ENCODE measurements at places on chromosomes 12 and 14.

- no peak for DNase-seq
These were observed 43.0 kb upstream of the GNPNAT1 start for GRCh38 chr14:52834440-52834842.

DNA sequence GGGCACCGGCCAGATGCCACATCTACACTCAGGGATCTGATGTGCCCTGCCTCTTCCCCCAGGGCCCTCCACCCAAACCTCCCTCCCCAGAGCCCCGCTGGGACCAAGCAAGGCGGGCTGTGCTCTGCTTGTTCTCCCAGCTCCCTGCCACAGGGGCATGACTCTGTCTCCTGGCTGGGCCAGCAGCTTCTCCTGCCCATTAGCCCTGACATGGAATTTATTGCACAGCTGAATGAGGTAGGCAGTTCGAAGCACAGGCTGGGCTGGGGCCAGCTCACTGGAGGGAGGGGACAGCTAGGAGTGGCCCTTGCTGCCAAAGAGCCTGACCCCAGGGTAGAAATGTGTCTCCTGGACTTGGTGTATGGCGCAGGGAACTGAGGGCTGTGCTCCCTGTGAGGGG is 42.4 kb downstream of the ARL6IP4 start:
- DNase-seq, result no peak

DNA sequence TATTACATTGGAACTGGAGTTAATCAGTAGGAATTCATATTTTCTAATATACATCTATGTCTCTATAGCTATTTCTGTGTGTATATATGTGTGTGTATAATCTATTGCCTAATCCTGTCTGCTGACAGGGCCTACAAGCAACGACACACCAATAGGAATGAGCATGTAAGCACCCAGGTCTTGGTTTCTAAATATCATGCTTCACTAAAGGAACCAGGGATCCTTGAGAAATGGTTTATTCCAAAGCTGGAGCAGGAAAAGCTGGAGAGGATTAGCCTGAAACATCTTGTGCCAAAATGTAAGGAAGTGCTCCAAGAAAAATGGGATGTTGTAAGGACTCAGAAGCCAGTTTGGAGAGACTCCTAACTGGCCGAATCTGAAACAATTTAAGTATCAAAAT is 29.3 kb upstream of the LGALS3 start:
- DNase-seq, result no peak

- no peak for DNase-seq
These were observed 212.3 kb upstream of the GARIN6 start for GRCh38 chr12:99435095-99435791.

- DNase-seq, result no peak
These were observed 27.1 kb upstream of the CCDC63 start for GRCh38 chr12:110819646-110820045.

DNA sequence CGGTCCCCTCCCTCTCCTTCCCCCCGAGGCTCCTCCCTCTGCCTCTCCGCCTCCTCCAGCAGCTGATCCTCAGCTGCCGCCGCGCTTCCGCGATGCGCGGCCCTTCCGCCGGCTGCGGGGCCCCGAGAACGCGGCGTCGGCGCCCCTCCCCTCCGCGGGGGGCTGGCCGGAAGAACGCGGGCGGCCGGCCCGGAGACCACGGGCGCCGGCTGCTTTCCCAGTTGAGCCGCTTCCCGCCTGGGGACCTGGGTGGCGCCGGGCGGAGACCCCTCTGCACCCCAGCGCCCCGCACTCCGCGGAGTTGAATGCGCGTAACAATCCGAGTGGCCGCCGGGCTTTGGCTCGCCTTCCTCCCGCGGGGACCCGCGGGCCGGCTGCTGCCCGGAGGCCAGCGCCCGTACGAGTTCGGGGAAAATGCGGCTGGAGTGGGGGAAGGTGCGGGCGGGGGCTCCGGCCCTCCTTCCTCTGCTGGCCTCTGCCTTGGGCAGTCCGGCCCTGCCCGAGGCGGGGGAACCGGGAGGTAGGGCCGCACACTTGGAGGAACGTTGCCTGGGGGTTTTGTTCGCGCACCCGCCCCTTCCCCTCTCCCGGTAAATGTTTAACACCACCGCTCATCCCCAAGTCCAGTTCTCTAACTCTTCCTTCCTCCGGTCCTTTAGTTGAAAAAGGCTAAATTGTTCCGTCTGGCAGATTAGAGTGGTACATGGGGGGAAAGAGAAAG is 393 bp upstream of the DCAF5 start:
- no peak for DNase-seq

DNA sequence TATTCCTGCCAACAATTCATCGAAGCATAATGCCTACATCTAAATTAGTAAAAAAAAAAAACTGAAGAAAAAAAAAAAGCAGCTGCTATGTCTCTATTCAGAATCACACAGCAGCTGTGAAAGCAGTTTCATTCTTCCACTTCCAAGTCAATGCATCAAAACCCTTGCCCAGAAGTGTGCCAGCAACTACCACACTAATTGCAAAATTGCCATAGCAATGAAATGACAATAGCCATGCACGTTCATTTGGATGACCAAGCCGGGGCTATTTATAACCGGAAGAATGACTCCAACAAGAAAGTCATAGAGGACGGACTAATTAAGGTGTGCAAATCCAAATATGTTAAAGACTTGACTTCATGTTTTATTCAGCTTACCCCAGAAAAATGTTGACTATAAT is 42.5 kb downstream of the SLC2A13 start:
- no peak for DNase-seq

DNA sequence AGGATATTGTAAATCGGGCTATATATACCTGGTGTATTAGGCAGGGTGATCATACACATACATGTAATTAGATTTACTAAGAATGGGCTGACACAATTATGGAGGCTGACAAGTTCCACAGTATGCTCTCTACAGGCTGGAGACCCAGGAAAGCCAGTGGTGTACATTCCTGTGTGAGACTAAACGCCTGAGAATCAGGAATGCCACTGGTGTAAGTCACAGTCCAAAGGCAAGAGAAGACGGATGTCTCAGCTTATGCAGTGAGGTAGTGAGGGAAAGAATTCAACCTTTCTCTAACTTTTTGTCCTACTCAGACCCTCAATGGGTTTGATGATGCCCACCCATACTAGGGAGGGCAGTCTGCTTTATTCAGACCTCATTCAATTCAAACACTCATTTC is 57.1 kb downstream of the METTL25 start:
- no peak for DNase-seq

GRCh38 chr14:97408937-97409815 is 612.0 kb downstream of the VRK1 start:
- peak; percentile 32 for DNase-seq

GRCh38 chr12:98612696-98613334 is 19.3 kb downstream of the SLC25A3 start:
- DNase-seq, result no peak

GRCh38 chr12:25248732-25249131 is 2.0 kb downstream of the KRAS start:
- DNase-seq, result no peak

GRCh38 chr12:41910578-41911320 is 233.9 kb downstream of the GXYLT1 start:
- no peak for DNase-seq

GRCh38 chr12:3994500-3994899 is 121.3 kb upstream of the PARP11 start:
- DNase-seq, result no peak

DNA sequence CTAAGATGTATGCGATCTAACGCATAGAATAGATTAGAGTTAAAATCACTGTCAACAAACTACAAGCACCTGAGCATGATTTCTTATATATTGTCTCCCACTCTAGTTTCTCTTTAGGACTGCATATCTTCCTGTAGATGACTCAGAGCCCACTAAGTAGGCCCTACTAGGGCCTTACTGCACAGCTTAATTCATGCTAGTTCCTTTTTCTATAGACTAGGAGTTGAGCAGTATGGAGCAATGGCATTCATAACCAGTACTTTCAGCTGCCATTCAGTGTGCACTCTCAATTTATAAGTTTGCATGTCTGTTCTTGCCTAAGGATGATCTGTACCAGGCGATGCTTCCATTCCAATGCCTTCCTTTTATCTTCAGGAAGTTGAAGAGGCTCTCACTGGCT is 103.5 kb downstream of the METTL25 start:
- no peak for DNase-seq

GRCh38 chr14:39416072-39416471 is 16.2 kb downstream of the FBXO33 start:
- DNase-seq, result no peak

DNA sequence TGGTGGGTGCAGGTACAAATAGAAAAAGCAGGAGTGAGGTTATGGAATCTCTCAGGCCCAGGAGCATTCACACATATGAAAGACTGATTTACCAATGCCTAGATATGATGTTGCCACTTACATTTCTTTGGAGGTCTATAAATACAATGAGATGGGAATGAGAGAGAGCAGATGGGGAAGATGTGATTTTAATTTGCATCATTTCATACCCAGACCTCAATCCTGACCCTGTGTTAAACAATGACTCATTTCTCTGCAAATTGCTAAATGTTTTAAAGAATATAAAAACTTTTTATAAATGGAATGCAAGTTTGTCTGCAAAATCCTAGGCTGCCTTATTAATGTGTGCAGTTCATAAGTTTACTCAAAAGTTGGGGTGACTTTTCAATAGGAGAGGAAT is 38.6 kb upstream of the GNG2 start:
- no peak for DNase-seq

DNA sequence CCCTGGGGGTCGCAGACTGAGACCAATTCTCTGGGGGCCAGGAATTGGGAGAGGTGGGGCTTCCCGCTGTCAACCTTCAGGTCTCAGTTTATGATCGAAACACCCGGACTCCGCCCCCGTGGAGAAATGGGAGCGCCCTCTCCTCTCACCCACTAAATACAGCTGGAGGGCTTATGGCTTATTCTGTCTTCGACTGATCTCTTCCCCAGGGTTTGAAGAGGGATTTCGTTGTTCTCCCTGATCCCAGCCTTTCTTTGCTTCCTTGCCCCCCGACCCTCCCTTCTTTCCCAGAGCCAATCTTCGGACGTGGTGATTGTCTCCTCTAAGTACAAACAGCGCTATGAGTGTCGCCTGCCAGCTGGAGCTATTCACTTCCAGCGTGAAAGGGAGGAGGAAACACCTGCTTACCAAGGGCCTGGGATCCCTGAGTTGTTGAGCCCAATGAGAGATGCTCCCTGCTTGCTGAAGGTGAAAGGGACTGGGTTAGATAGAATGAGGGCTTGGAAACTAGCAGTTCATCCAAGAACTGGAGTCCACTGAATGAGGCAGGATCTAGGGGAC is 607 bp downstream of the OS9 start:
- no peak for DNase-seq

DNA sequence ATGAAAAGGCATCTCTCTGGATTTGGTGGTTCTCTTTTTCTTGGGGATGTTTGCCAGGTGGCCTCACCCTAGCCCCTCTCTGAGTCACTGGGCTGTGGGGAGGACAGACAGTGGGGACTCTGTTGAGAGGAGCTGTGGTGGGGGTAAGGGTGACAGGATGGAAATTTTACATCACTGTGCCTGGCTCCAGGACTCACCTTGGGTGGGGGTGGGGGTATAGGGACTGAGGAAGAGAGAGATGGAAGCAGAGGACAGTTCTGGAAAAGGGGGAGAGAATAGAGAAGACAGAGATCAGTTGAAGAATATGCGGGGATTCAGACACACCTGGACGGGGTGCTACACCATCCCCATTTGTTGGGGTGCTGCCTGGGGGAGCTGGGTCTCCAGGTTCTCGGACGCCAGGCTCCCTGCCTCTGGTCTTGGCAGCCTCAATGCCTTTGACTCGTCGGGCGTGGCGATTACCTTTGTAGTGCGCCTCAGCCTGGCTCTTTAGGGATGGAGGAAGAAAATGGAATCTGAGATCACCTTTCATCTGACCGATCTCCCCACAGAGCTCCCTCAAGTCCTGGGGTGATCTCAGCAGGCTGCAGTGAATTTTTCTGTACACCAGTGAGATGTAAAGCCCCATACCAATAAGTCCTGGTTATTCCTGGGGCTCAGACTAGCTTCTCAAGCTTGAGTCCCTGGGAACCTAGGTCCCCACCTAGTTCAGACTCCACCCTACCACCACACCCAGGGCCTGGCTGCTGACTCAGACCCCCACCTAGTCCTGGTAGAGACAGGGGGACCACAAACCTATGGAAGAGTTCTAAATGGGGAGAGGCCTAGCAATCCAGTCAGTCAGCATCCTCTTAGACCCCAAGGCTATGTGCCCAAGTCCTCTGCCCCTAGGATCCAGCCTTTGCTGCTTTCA is 9.6 kb upstream of the GPR84 start:
- no peak for DNase-seq

All from activated CD4-positive, alpha-beta T cell treated with anti-CD3 and anti-CD28 coated beads, Interleukin-2, amount 50 U/mL, for 4 hours (primary cell).